ENCODE measurements at places on chromosomes 4 and X.

- no peak for DNase-seq
These were observed 5.1 kb upstream of the RAPGEF2 start for GRCh38 chr4:159097785-159098184.

DNA sequence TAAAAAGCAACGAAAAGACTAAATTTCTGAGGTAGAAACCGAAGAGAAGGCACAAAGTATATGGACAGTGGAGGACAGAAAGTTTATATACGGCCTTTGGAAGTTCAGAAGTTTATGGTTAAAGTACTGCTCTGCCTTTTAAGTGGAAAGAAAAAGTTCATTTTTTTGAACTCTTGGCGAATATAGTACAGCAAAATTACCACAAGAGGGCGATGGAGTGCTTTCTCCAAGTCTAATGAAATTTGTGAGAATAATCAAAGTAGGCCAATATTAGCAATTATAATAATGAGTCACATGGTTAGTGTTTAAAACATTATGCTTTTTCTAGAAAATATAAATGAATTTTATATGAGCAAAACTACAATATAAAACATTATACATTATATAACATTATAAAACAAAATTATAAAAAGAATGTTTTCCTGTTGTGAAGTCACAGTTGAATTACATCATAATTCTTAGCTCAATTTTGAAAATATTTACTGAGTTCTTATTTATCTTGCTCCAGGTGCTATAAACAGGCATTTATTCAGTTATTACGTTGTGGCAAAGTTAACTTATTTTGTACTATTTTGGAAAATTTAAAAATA, 136.2 kb upstream of the BMPR1B start:
- peak; percentile 43 for DNase-seq

DNA sequence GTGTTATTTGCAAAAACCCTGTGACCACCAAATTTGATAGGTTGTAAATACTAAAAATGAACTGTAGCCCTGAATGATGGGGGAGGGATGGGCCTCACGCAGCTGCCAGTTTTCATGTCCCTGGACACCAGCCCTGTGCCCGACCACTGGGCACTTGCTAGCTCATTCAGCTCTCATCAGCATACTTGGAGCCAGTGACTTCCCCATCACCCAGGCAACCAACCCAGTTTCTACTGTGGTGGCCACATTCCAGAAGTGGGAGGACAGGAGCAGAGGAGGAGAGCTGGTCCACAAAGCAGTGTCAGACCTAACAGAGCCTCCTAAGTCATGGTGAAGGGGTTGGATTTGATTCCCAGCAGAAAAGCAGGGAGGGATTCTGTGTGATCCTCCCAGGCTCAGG, 128.2 kb downstream of the CPEB2 start:
- peak; percentile 32 for DNase-seq

- peak; percentile 66 for DNase-seq
These were observed 1.5 kb downstream of the FRYL start for GRCh38 chr4:48778431-48779094.

DNA sequence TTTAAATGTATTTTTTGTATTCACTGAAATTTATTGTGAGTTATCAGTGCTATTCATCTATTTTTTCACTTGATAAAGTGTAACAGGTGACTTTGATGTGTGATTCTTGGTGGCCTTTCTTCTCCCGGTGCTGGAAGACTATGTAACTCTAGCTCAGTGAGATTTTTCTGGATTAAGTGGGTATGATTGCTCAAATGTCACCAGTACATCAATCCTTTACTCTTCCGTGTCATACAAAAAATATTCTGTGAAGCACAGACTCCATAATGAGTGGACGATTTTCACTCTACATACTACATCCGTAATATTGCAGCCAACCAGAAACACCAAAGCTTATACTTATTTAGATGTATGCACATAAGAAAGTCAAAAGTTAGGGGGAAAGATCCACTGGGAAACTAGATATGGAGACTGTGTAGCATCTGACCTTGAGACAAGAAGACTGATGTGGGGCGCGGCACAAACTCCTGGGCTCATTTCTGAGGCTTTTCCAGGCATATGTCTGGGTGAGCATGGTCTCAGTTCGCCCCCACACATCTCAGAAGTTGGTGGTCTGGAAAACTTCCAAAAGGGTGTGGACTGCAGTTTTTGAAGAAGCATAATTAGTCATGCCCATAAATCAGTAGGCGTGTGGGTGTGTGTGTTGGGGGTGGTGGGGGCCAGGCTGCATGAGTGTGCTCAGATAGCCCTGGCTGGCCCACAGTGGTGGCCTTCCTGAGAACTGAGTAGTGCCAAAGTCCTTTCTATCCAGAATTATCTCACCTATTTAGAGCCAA, 53.9 kb upstream of the TENM3 start:
- DNase-seq, result peak; percentile 86

- DNase-seq, result peak; percentile 18
These were observed 75.4 kb downstream of the LIMCH1 start for GRCh38 chr4:41613386-41613785.

DNA sequence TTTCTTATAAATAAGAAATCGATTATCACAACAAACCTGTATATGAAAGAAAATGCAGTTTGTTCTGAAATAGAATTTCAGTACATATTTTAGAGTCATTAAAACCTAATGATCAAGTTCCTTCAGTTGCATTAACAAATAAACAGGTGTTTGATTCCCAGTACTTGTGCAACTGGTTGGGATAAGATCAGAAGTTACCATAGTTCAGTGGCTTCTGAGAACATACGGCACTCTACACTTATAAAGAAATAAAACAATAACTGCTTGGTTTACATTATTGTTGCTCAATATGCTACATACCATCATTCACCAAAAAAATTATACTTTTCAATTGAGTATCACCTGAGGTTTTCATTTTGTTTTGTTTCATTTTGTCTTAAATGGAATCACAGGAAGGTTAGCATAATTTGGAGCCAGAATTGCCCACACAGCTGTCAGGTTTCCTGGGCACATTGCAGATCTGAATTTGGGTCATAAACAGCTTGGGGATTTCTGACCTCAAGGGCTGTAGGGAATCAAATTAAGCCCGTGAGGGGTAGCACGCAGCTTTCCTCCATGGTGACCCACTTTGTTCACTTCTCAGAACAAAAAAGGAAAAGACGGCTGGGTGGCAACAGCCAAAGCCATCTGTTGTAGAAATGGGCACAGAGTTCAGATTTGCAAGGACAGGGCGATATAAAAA, 14.9 kb upstream of the CCNG2 start:
- no peak for DNase-seq

GRCh38 chr4:188819233-188819632, 680.0 kb downstream of the TRIML1 start:
- peak; percentile 86 for DNase-seq

DNA sequence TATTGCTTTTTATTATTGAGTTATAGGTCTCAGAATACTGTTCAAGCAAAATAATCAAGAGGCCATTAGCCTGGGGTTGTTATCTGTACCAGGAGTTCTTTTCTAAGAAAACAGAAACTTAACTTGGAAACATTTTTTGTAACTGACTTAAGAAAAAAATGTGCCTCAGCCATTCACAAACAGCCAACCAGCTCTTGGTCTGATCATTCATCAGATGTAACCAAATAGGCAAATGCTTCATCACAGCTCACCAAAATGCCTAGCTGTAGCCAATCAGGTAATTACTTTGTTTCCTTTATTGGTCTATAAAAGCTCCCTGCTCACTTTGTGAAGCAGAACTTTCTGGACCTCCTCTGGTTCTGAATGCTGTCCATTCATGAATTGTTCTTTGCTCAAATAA, 387.7 kb downstream of the FAT4 start:
- peak; percentile 4 for DNase-seq

- DNase-seq, result peak; percentile 92
These were observed 26.5 kb upstream of the IRAK1 start for GRCh38 chrX:154046031-154046781.

- DNase-seq, result peak; percentile 32
These were observed 7.6 kb downstream of the HS3ST1 start for GRCh38 chr4:11421116-11421515.

Data from fibroblast of skin of scalp (primary cell).